Small intestine (tissue), 16 donors: ENCODE measurements at places on chromosomes 6 and 20. TPM values are rescaled to one million over a fixed set of nuclear protein-coding genes. Genes with fewer than 3 reads are reported as not detected.

The BPI gene
- polyA plus RNA-seq = 0.27 TPM

The PI16 gene
- 2.3 TPM for polyA plus RNA-seq

The TRIM31 gene
- 27.5 TPM for polyA plus RNA-seq

The RFX6 gene
- 5.7 TPM for polyA plus RNA-seq

DNA sequence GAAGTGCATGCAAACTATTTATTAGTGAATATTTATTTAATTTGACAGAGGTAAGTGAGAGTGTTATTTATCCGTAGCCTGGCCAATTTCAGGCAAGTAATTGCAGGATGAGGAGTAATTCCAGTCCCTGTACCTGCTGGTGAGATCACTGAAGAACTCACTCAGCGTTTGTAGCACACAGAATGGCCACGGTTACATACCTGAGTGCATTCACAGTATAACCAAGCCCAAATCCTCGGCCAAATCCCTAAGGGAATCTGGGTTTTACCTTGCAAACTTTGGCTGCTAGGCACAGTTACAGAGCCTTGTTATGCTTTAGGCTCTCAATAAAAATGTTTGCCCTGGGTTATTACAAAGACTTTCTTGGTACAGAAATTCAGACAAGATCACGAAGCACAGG is 93.3 kb downstream of the KCNQ5 start:
- H3K4me3 ChIP-seq = no peak overlapping the region
- DNase-seq = no peak
- no peaks in the 10 kb centered on the region for H3K36me3 ChIP-seq
- H3K4me1 ChIP-seq = no peaks in the 10 kb centered on the region
- H3K27ac ChIP-seq = no peak overlapping the region

DNA sequence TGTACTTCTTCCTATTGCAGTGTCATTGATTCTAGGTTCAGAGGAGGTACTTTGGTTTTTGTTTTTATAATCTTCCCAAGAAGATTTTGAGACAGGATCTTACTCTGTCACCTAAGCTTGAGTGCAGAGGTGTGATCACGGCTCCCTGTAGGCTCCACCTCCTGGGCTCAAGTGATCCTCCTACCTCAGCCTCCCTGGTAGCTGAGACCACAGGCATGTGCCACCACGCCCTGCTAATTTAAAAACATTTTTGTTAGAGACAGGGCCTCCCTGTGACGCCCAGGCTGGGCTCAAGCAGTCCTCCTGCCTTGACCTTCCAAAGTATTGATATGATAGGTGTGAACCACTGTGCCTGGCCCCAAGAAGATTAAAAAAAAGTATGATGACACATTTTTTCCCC is 3.4 kb upstream of the SLC17A5 start:
- no peak for DNase-seq
- no peak overlapping the region for H3K4me3 ChIP-seq
- H3K4me1 ChIP-seq = no peaks in the 10 kb centered on the region
- no peaks in the 10 kb centered on the region for H3K36me3 ChIP-seq
- H3K27ac ChIP-seq = no peak overlapping the region

- H3K27me3 ChIP-seq = no peaks in the 10 kb centered on the region
- no peak overlapping the region for H3K4me3 ChIP-seq
- no peaks in the 10 kb centered on the region for H3K36me3 ChIP-seq
- no peaks in the 10 kb centered on the region for H3K4me1 ChIP-seq
- no peak overlapping the region for H3K27ac ChIP-seq
- no peak for DNase-seq
Observed at GRCh38 chr20:44056010-44056698, 130.8 kb downstream of the JPH2 start.

DNA sequence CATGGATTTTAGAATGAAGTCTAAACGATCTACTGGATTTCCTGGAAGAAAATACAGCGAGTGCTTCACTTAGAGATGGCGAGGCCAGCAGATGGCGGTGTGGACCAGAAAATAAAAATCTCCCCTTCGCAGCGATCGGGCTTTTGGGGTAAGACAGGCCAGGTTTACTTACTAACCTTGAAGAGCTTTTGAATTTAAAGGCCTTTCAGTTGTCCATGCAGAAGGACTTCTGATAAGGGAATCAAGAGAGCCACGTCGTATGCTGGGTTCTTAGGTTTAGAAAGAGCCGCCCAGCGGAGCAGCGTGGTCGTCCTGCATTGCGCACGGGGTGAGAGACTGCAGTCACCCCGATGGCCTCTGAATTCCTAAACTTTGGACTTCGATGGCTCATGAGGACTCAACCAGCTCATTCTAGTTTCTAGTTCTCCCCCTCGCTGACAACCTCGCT is 125.2 kb upstream of the RALGAPA2 start:
- peaks cover 2% of the 10 kb centered on the region for H3K27me3 ChIP-seq
- H3K36me3 ChIP-seq = no peaks in the 10 kb centered on the region
- H3K4me3 ChIP-seq = no peak overlapping the region
- peak; percentile 40 for DNase-seq
- H3K27ac ChIP-seq = no peak overlapping the region

DNA sequence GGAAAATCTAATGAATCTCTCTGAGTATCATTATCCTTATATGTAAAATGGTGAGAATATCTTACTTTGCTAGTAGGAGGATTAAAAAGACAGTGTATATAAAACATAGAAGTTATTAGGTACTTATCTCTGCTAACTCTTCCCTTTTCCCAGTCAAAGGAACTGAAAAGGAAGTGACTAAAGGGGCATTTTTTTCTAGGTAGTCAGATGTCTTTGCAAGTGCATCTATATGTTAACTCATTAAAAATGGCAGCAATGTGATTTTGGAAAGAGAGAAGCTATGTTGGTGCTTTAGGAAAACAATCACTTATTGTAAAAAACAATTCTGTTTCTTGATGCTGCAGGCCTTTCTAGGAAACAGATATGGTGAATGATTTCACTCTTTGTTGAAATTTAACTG is 180.9 kb downstream of the SAMD5 start:
- DNase-seq = no peak
- H3K27me3 ChIP-seq = no peaks in the 10 kb centered on the region
- H3K36me3 ChIP-seq = no peaks in the 10 kb centered on the region
- H3K4me3 ChIP-seq = no peak overlapping the region
